MM.1S (cell line): ENCODE measurements at places on chromosomes 6 and 20.

GRCh38 chr6:146700078-146700686 lies 101.4 kb downstream of the ADGB start:
- H3K27ac ChIP-seq: no peak overlapping the region
- H3K4me1 ChIP-seq: no peaks in the 10 kb centered on the region
- no peaks in the 10 kb centered on the region for H3K27me3 ChIP-seq
- H3K36me3 ChIP-seq: no peaks in the 10 kb centered on the region

- no peak overlapping the region for H3K27ac ChIP-seq
- no peaks in the 10 kb centered on the region for H3K36me3 ChIP-seq
- H3K4me1 ChIP-seq: no peaks in the 10 kb centered on the region
- H3K4me3 ChIP-seq: no peak overlapping the region
- no peak for DNase-seq
Observed at GRCh38 chr20:55693641-55694040, 311.7 kb downstream of the CBLN4 start.

GRCh38 chr6:45417436-45417835 lies 39.7 kb upstream of the SUPT3H start:
- H3K27me3 ChIP-seq: no peaks in the 10 kb centered on the region
- peaks cover 34% of the 10 kb centered on the region for H3K4me1 ChIP-seq
- no peak for DNase-seq
- H3K27ac ChIP-seq: no peak overlapping the region

DNA sequence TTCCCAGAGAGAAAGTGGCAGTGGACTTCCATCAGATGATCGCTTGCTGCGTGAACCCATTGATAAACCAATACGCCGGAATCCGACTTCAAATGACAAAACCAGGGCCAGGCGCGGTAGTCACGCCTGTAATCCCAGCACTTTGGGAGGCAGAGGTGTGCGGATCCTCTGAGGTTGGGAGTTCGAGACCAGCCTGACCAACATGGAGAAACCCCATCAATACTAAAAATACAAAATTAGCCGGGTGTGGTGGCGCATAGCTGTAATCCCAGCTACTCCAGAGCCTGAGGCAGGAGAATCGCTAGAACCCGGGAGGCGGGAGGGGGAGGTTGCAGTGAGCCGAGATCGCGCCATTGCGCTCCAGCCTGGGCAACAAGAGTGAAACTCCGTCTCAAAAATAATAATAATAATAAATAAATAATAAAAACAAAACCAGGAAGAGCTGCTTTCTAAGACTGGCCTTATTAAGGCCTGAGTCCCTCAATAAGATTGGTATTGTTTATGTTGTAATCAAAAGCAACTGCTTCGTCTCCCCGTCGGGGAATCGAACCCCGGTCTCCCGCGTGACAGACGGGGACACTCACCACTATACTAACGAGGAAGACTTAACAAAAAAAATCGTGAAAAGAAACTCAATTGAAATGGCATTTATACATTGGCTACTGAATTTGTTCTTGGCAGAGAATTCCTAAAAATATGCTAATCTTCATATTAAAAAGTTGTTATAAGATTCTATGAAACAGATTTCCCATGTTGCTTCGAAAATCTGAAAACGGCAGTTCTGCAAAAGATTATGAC lies 110.2 kb upstream of the ZNF184 start:
- H3K4me3 ChIP-seq: no peak overlapping the region
- no peaks in the 10 kb centered on the region for H3K36me3 ChIP-seq
- H3K4me1 ChIP-seq: no peaks in the 10 kb centered on the region

DNA sequence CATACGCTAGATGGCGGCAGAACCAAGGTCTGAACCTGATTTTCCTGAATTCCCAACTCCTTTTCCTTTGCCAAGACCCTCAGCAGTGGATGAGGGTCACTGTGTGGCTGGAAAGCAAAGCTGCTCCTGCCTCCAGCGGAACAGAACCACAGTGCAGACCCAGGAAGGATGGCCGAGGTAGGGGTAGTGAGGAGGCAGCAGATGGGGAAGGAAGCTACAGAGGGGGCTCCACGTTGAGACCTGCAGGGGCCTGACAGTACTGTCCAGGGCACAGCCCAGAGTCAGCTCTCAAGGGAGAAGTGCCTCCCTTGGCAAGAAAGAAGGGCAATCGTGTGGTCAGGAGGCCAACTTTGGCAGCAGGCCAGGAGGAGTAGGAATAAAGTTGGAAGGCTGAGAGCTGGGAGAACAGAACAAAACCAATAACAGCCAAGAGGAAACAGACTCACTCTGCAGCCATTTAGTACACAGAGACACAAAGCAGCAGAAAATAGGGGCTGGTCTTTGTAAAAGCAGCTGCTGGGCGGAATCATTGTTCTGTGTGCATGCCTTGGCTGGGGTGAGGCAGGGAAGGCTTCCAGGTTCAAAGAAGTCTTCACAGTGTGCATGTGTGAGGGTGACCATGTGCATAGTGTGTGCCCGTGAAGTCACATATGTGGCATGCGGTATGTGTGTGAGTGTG lies 3.1 kb downstream of the GABRR2 start:
- H3K36me3 ChIP-seq: no peaks in the 10 kb centered on the region; the same call in 1 of the 2 replicates
- H3K4me1 ChIP-seq: peaks cover 4% of the 10 kb centered on the region
- DNase-seq: no peak
- H3K27me3 ChIP-seq: no peaks in the 10 kb centered on the region
- H3K27ac ChIP-seq: no peak overlapping the region
- no peak overlapping the region for H3K4me3 ChIP-seq

GRCh38 chr20:59580991-59581401 lies 23.3 kb upstream of the PHACTR3 start:
- DNase-seq: no peak
- peaks cover 94% of the 10 kb centered on the region for H3K27me3 ChIP-seq
- H3K36me3 ChIP-seq: no peaks in the 10 kb centered on the region
- H3K4me3 ChIP-seq: no peak overlapping the region

DNA sequence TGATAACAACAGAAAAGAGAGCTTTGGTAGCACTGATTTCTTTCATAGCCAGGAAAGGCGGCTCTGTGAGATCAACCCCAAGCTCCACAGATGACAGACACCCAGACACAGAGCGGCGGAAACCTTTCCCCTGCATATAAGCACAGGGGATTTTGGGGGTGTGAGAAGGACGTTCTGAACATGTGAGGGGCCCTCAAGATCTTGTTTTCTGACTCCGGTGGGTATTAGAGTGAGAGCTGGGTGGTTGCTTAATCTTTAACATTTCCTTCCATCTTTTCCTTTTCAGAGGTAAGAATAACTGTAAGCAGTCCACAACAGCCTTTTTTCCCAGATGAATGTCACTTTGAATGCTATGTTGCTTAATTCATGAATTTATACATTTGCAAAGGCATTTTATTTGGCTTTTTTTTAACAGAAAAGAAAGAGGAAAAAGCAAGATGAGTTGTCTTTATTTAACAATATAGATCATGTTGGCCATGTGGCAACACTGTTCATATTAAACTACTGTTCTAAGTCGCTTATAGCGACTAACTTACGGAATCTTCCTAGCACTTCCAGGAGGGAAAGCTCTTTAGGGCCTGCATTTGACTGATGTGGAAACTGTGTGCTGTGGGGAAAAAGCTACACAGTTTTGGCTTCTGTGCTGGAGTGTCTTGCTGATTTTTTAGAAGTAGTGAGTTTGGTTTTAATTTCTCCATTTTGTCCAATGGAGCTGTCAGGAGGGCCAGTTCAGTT lies 80.5 kb upstream of the NAA20 start:
- H3K27me3 ChIP-seq: peaks cover 49% of the 10 kb centered on the region
- no peak for DNase-seq
- no peak overlapping the region for H3K27ac ChIP-seq
- no peak overlapping the region for H3K4me3 ChIP-seq
- H3K4me1 ChIP-seq: peaks cover 10% of the 10 kb centered on the region

DNA sequence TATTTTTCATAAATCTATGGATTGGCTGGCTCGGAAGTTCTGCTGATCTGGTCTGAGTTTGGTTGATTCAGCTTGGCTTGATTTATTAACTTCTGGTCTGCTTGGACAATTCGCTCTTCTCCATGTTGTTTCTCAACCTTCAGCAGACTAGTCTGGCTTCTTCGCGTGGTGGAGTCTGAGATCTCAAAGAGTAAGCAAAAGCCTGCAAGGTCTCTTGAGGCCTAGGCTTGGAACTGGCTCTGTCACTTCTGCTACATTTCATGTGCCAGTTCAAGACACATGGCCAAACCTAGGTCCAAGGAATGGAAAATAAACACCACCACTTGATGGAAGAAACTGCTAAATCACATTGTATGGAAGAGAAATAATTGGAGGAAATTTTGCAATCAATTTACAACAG lies 115.1 kb upstream of the JAG1 start:
- no peak for DNase-seq
- H3K4me3 ChIP-seq: no peak overlapping the region
- H3K27ac ChIP-seq: no peak overlapping the region

DNA sequence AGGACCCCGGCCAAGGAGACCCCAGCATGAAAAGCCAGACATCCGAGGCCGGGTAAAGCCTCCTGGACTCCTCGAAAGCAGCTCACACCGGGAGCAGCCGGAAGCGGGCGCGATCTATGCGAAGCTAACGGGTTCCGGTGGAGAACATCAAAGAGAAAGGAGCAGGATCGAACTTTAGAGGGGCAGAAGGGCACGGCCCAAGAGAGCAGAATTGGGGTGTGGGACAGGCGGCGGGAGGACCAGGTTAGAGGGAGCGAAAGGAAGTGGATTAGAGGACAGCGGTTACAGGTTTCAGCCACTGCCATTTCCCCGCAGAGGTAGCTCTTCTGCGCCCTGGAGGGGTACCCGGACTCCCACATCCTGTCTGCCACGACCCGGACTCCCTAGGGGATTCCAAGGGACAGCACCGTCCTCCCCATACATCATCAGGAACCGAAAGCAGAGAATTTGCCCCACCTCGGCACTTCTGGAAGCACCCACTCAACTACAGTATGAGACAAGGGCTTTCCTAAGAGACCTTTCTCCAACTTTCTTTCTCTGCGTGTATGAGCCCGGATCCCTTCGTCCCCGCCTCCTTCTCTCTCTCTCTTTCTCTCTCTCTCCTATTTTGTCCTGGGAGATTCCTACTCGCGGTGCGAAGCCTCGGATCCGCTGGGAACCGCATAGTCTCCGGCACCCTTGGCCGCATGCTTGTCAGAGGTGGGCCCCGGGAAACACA lies 507 bp upstream of the VGLL2 start:
- no peaks in the 10 kb centered on the region for H3K4me1 ChIP-seq
- peaks cover 46% of the 10 kb centered on the region for H3K27me3 ChIP-seq
- peak overlapping the region; percentile 70 for H3K4me3 ChIP-seq
- no peaks in the 10 kb centered on the region for H3K36me3 ChIP-seq

- H3K4me3 ChIP-seq: no peak overlapping the region
- H3K27me3 ChIP-seq: no peaks in the 10 kb centered on the region
- H3K36me3 ChIP-seq: no peaks in the 10 kb centered on the region
- H3K4me1 ChIP-seq: 0 out of 2 replicates have a peak, but pooled peaks cover 5% of the 10 kb centered on the region
Observed at GRCh38 chr6:149463781-149464180, 21.0 kb downstream of the ZC3H12D start.

DNA sequence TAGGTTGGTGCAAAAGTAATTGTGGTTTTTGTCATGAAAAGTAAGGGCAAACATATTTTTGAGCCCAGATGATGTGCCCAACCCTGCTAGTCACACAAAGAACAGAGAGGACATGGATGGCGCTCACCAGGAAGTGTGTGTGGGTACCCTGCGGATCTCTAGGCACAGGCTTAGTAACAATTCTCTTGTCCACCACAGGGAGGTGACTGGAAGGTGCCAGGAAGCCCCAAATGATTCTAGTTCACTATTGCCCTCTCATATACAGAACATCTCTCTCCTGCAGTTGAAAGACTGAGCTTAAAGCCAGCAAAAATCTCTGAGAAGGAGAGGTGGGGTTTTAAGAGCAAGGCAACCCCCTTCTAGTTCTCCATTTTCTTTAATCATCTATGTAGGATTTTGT lies 272.1 kb upstream of the TAB2 start:
- H3K4me1 ChIP-seq: peaks cover 11% of the 10 kb centered on the region
- no peaks in the 10 kb centered on the region for H3K36me3 ChIP-seq
- no peak overlapping the region for H3K4me3 ChIP-seq

DNA sequence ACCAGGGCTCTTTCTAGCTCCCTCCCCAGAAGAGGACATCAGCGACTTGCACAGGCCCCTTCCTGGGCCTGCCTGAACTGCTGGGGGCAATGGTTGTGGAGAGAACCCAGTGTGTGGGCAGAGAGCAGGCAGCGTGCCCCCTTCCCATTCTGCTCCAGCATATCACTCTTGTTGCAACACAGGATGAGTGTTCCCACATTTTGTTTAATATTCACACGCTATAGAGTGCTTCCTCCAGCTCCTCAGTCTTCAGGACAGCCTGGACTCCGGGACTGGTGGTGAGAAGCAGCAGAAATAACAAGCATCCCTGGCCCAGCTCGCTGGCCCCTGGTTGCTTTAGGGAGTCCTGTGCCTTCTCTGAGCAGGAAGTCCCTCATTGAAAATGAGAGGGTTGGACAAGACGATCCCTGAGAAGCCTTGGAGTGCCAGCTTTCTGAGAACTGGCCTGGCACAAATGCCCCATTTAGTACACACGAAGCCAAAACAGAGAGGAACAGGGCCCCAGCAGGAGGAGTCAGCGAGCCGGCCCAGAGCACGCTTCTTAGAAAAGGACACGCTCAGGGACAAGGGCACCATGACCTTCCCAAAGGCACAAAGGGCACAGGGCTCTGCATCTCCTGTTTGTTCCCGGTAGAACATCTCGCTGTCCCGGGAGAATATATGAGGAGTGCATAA lies 84.2 kb upstream of the FOXC1 start:
- H3K36me3 ChIP-seq: no peaks in the 10 kb centered on the region
- no peak for DNase-seq
- H3K27ac ChIP-seq: no peak overlapping the region
- H3K4me3 ChIP-seq: no peak overlapping the region
- H3K4me1 ChIP-seq: peaks cover 15% of the 10 kb centered on the region

DNA sequence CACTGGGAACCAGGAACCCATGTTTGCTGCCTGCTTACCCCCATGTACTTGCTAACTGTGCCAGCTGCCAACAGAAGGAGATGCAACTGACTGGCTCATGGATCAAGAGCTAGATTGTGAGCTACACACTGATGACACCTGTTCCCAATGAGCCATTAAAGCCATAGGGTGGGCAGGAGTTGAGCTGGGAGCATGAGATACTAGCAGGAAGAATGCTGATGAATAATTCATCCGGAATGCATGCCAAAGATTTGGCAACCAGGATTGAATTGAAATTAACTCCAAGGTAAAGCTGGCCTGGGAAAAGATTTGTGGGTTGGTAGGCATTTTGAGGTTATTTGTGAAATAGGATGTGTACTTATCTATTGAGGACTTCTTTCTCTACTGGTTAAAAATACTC lies 631.1 kb downstream of the KIF16B start:
- no peak for DNase-seq
- no peaks in the 10 kb centered on the region for H3K36me3 ChIP-seq
- H3K4me3 ChIP-seq: no peak overlapping the region
- 0 out of 2 replicates have a peak, but pooled peaks cover 3% of the 10 kb centered on the region for H3K4me1 ChIP-seq
